ENCODE measurements at places on chromosomes 1 and 21.

DNA sequence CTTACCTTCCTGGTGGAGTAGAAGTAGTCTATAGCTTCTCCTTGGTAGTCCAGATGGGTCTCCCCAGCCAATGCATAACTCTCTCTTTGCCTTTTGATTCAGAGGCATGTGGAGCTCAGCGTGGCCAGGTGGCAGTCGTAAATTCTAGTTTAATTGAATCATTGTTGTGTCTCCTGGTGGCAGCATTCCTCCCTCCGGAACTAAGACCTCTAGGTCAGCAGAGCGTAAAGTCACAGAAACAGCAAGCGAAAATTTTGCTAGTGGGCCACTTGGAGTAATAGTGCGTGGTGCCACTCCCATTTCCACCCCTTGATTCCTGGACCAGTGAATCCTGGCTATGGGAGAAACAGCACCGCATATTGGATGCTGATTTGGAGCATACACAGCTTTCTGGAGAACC, 3.9 kb upstream of the TMPRSS2 start:
- DNase-seq: no peak

- DNase-seq: no peak
These were observed 6.1 kb upstream of the PSMA5 start for GRCh38 chr1:109432336-109432735.

DNA sequence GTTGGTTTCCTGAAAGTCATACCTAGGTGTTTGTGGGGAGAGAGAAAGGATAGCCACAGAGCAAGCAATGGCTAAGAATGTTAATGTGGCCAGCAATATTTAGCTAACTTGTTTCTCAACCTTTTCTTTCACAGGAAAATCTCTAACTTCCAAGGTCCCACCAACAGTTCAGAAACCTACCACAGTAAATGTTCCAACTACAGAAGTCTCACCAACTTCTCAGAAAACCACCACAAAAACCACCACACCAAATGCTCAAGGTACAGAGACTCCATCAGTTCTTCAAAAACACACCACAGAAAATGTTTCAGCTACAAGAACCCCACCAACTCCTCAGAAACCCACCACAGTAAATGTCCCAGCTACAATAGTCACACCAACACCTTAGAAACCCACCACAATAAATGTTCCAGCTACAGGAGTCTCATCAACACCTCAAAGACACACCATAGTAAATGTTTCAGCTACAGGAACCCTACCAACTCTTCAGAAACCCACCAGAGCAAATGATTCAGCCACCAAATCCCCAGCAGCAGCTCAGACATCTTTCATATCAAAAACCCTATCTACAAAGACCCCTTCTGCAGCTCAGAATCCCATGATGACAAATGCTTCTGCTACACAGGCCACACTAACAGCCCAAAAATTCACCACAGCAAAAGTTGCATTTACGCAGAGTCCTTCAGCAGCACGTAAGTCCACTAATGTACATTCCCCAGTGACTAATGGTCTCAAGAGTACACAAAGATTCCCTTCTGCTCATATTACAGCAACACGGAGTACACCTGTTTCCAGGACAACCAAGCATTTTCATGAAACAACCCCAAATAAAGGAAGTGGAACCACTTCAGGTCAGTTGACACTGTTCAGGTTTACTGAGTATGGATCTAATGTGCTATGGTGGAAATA, 15.3 kb downstream of the CD55 start:
- peak; percentile 70 for DNase-seq

GRCh38 chr1:36464605-36465393, 615 bp upstream of the MRPS15 start:
- DNase-seq: no peak

GRCh38 chr1:217388522-217389065, 242.3 kb downstream of the GPATCH2 start:
- DNase-seq: no peak

GRCh38 chr1:228338521-228339051, 68.0 kb downstream of the TRIM11 start:
- no peak for DNase-seq
